ENCODE measurements at places on chromosomes 2 and 18. TPM values are rescaled to one million over a fixed set of nuclear protein-coding genes. Genes with fewer than 3 reads are reported as not detected.
A peak's percentile ranks its signal among the peaks of the same experiment; 100 is the strongest.

GRCh38 chr18:11607906-11608305 is 1.5 kb upstream of the SLC35G4 start:
- peak overlapping the region; percentile 17 for H3K27ac ChIP-seq
- peaks cover 3% of the 10 kb centered on the region for H3K4me1 ChIP-seq
- H3K27me3 ChIP-seq, result no peaks in the 10 kb centered on the region
- no peak for DNase-seq
- no peaks in the 10 kb centered on the region for H3K36me3 ChIP-seq

DNA sequence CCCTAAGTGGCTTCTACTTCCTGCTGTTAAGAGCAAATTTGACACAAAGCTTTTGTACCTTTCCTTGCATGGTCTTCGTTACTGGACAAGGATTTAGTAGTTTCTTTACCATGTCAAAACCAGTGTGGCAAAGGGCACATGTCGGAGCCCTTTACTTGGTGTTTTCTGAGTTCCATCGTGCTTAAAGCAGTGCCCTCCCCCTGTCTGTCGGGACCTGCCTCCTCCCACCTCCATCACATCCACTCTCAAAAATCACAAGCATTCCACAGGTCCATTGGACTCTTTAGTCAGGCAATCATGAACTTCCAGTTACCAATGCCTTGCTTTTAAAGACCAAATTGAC is 763 bp downstream of the CCDC141 start:
- no peaks in the 10 kb centered on the region for H3K36me3 ChIP-seq
- H3K27me3 ChIP-seq, result no peaks in the 10 kb centered on the region
- no peak overlapping the region for H3K27ac ChIP-seq
- DNase-seq, result no peak
- H3K4me1 ChIP-seq, result no peaks in the 10 kb centered on the region

DNA sequence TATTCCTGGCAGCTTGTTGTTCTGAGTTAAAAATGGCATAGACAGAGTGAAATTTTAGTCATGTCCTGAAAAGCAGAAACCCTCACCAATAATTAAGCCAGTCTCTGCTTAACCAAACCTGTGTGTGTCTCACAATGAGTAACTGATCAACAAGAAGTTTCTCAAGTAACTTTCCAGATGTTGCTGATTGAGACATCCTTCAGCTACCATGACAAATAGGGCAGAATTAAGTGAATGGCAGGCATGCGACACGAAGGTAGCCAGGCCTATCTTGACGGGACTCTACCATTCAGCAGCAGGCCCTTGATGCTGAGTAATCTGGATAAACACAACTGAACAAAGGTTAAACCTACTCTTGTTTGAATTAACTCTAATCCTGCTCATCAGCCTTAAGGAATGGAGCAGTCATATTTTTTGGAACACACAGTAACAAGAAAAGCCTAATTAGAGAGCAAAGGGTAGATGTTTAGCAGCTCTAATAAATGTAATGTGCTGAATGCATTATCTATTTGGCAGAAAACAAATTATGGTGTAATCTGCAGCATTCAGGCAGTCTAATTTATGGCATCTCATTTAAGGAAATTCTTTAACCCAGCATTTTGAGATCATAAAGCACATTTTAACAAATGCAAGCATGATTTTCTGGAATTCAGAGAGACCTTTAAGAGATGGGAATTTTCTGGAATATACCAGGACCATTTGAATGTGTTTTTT is 159.5 kb upstream of the EPHA4 start:
- DNase-seq, result no peak
- no peak overlapping the region for H3K4me3 ChIP-seq
- peaks cover 3% of the 10 kb centered on the region for H3K4me1 ChIP-seq
- H3K27ac ChIP-seq, result no peak overlapping the region
- H3K36me3 ChIP-seq, result no peaks in the 10 kb centered on the region
- peaks cover 3% of the 10 kb centered on the region for H3K27me3 ChIP-seq

DNA sequence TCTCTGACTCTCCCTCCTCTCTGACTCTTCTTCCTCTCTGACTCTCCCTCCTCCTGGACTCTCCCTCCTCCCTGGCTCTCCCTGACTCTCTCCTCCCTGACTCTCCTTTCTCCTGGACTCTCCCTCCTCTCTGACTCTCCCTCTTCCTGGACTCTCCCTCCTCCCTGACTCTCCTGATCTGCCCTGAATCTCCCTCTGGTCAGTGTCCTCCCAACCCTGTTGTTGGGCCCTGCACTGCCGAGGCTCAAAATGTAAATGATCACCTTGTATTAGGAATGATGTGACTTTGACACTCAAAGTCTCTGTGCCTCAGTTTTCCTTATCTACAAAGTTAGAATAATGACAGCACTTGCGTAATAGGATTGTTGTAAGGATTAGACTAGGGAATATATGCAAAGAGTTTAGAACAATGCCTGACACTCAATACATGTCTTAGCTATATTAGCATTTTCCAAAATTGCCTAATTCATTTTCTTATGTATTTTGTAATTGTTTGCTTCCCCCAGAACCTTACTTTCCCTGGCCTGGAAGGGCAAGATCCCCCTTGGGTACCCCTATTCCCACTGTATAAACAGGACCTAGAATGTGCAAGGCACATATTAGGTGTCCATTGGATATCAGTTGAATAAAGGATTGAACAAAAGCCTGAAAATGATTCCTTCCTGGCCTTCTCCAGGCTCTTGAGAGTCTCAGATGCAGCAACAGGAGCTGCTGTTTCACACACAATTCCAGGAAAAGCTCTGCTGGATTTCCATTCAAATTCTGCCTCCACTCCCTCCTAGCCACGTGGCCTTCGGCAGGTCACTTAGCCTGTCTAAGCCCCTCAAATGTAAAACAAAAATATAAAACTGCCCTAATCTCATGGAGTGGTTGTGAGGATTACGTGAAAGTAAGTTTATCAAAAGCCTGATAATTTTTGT is 170.1 kb downstream of the INHBB start:
- H3K27me3 ChIP-seq, result peaks cover 46% of the 10 kb centered on the region
- no peak for DNase-seq
- no peaks in the 10 kb centered on the region for H3K36me3 ChIP-seq
- no peak overlapping the region for H3K27ac ChIP-seq

GRCh38 chr2:85148190-85148589 is 15.0 kb downstream of the TCF7L1 start:
- no peaks in the 10 kb centered on the region for H3K27me3 ChIP-seq
- no peak for DNase-seq
- no peak overlapping the region for H3K4me3 ChIP-seq
- peaks cover 5% of the 10 kb centered on the region for H3K36me3 ChIP-seq
- peaks cover 18% of the 10 kb centered on the region for H3K4me1 ChIP-seq
- H3K27ac ChIP-seq, result no peak overlapping the region

GRCh38 chr2:15042801-15043217 is 410.3 kb downstream of the LRATD1 start:
- H3K36me3 ChIP-seq, result no peaks in the 10 kb centered on the region
- peaks cover 13% of the 10 kb centered on the region for H3K4me1 ChIP-seq
- no peaks in the 10 kb centered on the region for H3K27me3 ChIP-seq
- H3K27ac ChIP-seq, result no peak overlapping the region
- no peak for DNase-seq
- no peak overlapping the region for H3K4me3 ChIP-seq

DNA sequence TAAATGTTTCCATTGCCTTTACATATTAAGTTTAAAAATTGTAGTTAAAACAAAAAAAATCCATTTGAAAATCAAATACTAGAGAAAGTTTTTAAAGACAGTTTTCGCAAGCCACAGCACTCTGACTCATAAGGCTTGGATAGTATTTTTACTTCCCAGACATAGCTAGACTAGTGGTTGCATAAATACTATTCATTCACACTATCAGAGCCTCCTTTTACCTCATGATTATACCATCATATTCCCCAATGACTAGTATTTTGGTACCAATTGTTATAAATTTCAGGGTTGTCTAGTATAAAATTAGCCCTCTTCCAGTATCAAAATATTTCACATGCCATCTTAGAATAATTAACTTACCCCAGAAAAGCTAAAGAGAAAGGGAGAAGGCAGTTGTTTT is 393.5 kb downstream of the ERBB4 start:
- H3K36me3 ChIP-seq, result no peaks in the 10 kb centered on the region
- H3K27ac ChIP-seq, result no peak overlapping the region
- no peaks in the 10 kb centered on the region for H3K27me3 ChIP-seq
- H3K4me1 ChIP-seq, result peaks cover 4% of the 10 kb centered on the region

GRCh38 chr2:137838255-137839092 is 125.8 kb upstream of the HNMT start:
- no peak for DNase-seq
- no peaks in the 10 kb centered on the region for H3K4me1 ChIP-seq
- no peak overlapping the region for H3K4me3 ChIP-seq
- no peak overlapping the region for H3K27ac ChIP-seq

- H3K4me3 ChIP-seq, result no peak overlapping the region
- peak overlapping the region; percentile 37 for H3K27ac ChIP-seq
- H3K4me1 ChIP-seq, result peaks cover 24% of the 10 kb centered on the region
- no peaks in the 10 kb centered on the region for H3K27me3 ChIP-seq
- H3K36me3 ChIP-seq, result peaks cover 2% of the 10 kb centered on the region
- DNase-seq, result no peak
These were observed 20.9 kb downstream of the RAB10 start for GRCh38 chr2:26054598-26055348.

- DNase-seq, result no peak
- no peak overlapping the region for H3K27ac ChIP-seq
- H3K36me3 ChIP-seq, result no peaks in the 10 kb centered on the region
- H3K4me1 ChIP-seq, result peaks cover 3% of the 10 kb centered on the region
- no peak overlapping the region for H3K4me3 ChIP-seq
These were observed 51.9 kb downstream of the REEP1 start for GRCh38 chr2:86285571-86285970.

GRCh38 chr2:138081225-138082073 is 117.2 kb downstream of the HNMT start:
- no peaks in the 10 kb centered on the region for H3K36me3 ChIP-seq
- H3K27ac ChIP-seq, result no peak overlapping the region
- no peaks in the 10 kb centered on the region for H3K27me3 ChIP-seq
- DNase-seq, result no peak
- H3K4me1 ChIP-seq, result no peaks in the 10 kb centered on the region

GRCh38 chr18:48932822-48933510 is 17.8 kb downstream of the SMAD7 start:
- DNase-seq, result no peak
- no peaks in the 10 kb centered on the region for H3K36me3 ChIP-seq
- H3K27ac ChIP-seq, result no peak overlapping the region
- no peak overlapping the region for H3K4me3 ChIP-seq
- H3K27me3 ChIP-seq, result no peaks in the 10 kb centered on the region

DNA sequence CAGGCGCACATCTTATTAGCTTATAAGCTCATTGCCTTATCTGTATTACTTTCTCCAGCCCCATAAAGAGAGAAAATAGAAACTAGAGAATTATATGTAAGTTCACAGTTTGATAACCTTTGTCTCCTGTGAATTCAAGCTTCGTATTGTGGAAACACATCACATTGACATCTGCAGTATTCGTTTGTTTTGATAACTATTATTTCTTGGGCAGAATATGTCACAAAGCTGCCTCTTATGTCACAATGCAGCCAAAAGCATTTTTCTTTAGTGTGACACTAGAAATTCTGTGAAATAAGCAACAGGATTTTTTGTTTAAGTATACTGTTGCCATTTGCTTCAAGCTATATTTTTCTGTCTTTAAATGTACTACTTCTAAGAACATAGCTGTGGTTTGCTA is 221.5 kb downstream of the DOK6 start:
- H3K27ac ChIP-seq, result no peak overlapping the region
- no peak for DNase-seq
- no peaks in the 10 kb centered on the region for H3K27me3 ChIP-seq

DNA sequence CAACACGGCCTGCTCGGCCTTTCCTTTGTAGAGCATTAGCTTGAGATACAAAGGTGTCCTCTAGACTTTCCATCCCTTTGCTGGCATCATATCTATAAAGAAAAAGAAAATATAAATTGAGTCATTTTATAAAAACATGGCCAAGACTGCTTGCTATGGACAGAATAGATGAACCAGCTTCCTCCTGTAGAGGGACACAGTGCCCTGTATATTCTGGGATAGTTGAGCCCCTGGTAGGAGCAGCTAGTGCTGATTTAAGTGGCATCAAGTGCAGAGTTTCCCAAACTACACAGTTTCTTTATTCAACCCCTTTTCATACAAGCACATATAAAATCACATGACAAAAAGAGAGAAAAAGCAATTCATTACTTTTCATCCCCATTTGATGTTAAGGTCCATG is 47.9 kb downstream of the GEMIN6 start:
- peaks cover 14% of the 10 kb centered on the region for H3K36me3 ChIP-seq
- H3K27ac ChIP-seq, result no peak overlapping the region
- no peaks in the 10 kb centered on the region for H3K27me3 ChIP-seq
- H3K4me3 ChIP-seq, result no peak overlapping the region

- peaks cover 35% of the 10 kb centered on the region for H3K4me1 ChIP-seq
- H3K27ac ChIP-seq, result no peak overlapping the region
- no peak overlapping the region for H3K4me3 ChIP-seq
- no peaks in the 10 kb centered on the region for H3K36me3 ChIP-seq
- DNase-seq, result no peak
These were observed 44.6 kb downstream of the DPP4 start for GRCh38 chr2:162029287-162029901.

DNA sequence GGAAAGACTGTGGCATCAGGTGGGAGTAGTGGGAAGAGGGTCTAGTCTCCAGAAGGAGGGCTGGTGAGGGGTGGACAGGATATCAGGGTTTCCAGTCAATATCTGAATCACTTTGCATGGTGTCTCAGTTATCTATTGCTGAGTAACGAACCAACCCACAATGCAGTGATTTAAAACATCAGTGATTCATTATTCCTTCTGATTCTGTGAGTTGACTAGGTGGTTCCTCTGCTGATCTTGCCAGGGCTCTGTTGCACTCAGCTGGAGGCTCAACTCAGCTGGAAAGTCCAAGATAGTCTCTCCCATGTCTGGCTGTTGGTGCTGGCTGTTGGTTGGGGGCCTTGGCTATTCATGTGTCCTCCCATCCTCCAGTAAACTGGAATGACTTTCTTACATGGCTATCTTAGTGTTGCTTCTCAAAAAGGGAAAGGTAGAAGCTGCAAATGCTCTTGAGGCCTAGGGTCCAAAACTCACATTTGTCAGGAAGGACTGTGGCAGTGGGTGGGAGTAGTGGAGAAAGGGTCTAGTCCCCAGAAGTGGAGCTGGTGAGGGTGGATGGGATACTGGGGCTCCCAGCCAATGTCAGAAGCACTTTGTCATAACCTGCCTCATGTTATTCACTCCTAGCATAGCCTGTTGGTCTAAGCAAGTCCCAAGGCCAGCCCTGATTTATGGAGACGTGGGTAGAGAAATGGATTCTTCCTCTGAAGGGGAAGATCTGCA is 13.9 kb downstream of the IL1F10 start:
- H3K27ac ChIP-seq, result no peak overlapping the region
- H3K4me3 ChIP-seq, result no peak overlapping the region
- no peak for DNase-seq

- H3K27ac ChIP-seq, result no peak overlapping the region
- no peaks in the 10 kb centered on the region for H3K27me3 ChIP-seq
- no peak overlapping the region for H3K4me3 ChIP-seq
- no peaks in the 10 kb centered on the region for H3K4me1 ChIP-seq
- H3K36me3 ChIP-seq, result peaks cover 28% of the 10 kb centered on the region
These were observed 38.5 kb downstream of the CTDP1 start for GRCh38 chr18:79718126-79718525.

The GALR1 gene
- total RNA-seq, result not detected

The OXER1 gene
- total RNA-seq, result 1.7 TPM

The SPHKAP gene
- total RNA-seq, result not detected

The SNRNP27 gene
- total RNA-seq, result 67.8 TPM

The REG3A gene
- total RNA-seq, result not detected

The KCNG2 gene
- total RNA-seq, result not detected

The KIF5C gene
- 63.3 TPM for total RNA-seq

The C2orf80 gene
- total RNA-seq, result 1.0 TPM

Measured in neural crest cell (in vitro differentiated cells).